NCI-H345 (cell line): ENCODE measurements at places on chromosomes 12 and 14.

GRCh38 chr12:32902287-32902997 lies 5.9 kb upstream of the PKP2 start:
- no peak for DNase-seq

DNA sequence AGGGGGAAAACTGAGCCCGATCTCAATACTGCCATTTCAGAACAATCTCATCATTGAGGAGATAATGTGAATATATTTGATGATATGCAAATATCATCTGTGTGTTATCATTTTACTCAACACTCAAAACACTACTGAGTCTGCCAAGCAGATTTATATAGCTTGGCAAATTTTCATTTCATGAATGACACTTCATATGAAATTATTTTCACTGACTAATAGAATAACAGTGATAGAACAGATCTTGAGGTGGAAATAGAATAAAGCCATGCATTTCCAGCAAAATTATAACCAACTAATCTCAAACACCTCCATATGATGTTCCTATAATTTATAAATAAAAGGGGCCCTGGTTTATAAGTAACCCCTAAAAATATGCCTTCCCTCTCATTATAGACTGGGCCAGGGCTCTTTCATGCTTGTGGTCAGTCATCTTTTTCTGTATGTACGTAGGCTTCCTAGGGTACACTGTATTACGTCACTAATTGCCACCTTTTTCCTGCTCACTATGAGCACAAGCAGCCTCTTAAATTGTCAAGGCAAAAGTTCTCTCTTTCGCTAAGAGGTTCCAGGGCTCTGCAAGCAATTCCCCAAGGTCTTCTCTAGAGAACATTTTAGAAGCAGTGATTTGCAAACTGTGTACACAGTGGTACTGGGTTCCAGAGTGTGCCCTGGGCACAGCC lies 197.1 kb upstream of the FOXN3 start:
- no peak for DNase-seq

- DNase-seq = no peak
Measured at GRCh38 chr14:51845811-51846210, 14.6 kb upstream of the GNG2 start.

DNA sequence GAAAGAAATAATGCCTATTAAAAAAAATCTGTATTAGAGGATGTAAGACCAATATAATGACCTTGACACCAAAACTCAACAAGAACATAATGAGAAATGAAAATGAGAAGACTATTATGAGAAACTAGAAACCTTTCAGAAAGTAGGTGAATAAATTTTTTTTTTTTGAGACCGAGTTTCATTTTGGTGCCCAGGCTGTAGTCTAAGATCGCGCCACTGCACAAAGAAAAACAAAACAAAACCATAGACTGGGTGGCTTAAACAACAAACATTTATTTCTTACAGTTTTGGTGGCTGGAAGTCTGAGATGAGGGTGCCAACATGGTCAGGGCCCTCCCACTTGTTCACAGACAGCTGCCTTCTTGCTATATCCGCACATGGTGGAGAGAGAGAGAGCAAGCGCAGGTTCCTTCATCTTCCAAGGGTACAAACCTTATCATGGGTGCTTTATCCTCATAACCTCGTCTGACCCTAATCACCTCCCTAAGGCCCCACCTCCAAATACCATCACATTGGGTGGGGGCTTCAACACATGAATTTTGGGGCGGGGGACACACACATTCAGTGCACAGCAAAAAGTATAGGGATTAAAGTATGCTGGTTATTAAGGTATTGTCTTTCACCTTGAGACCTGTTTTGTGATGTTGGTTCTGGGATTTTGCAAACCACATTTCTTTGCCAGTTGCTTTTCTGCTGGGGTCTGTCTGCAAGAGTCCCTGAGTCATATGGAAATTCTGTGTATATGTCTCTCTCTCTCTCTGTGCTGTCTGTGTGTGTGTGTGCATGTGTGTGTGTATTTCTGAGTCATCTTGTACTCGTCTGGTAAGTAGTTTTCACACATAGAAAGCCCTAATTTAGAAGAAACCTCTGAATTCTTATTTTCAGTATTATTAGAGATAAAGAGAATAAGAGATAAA lies 26.2 kb downstream of the ZCRB1 start:
- DNase-seq = no peak

- no peak for DNase-seq
Measured at GRCh38 chr12:39989501-39989900, 116.4 kb downstream of the SLC2A13 start.

GRCh38 chr12:30880813-30881212 lies 45.7 kb upstream of the TSPAN11 start:
- no peak for DNase-seq

- DNase-seq = no peak
Measured at GRCh38 chr14:105420101-105420973, 710 bp downstream of the MTA1 start.

DNA sequence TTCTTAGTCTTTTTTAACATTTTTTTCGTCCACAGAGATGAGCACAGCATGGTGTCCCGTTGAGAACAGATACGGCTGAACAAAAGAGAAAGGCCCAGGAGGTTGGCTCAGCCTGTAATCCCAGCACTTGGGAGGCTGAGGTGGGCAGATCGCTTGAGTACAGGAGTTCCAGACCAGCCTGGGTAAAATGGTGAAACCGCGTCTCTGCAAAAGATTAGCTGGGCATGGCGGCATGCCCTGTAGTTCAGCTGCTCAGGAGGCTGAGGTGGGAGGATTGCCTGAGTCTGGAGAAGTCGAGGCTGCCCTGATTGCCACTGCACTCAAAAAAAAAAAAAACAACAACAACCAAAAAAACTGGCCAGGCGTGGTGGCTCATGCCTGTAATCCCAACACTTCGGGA lies 5.9 kb upstream of the EP400 start:
- DNase-seq = no peak

DNA sequence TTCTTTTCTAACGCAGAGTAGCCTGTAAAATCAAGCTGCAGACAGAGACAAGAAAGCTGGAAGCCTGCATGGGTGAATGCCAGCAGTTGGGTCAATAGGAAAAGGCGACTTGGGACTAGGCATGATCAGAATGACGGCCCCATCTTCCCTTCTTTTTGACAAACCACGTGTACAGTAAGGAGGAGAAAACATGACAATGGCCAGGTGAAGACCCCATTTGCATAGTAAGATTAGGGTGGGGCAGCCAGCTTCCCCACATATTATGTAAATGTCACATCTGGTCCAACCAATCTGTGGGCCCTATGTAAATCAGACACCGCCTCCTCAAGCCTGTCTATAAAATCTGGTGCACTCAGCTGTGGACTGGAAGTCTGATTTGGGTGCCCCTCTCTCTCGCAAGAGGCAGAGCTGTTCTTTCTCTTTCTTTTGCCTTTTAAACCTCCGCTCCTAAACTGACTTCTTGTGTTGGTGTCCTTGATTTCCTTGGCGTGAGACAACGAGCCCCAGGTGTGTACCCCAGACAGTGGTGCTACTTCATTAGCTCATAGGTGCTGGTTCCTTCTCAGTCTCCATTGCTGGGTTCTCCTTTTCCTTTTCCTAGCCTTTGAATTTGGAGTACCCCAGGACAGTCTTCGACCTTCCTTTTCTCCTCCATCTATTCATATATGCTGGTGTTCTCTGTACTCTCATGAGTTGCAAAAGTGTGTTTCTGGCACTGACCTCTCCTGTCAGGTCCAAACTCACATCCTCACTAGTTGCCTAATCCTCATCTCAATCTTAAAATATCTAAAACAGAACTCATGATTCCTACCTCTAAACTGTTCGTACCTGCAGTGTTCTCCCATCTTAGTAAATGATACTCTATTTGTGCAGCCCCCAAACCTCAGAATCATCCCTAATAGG lies 9.4 kb upstream of the DHRS7 start:
- DNase-seq = no peak

DNA sequence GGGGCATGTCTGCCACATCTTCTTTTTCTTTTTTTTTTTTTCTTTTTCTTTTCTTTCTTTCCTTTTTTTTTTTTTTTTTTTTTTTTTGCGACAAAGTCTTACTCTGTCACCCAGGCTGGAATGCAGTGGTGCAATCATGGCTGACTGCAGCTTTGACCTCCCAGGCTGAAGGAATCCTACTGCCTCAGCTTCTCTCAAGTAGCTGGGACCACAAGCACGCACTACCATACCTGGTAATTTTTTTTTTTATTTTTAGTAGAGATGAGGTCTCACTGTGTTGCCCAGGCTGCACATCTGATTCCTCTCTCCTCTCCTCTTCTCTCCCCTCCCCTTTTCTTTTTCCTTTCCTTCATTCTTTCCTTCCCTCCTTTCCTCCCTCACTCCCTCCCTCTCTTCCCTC lies 18.5 kb downstream of the SLC15A5 start:
- no peak for DNase-seq

GRCh38 chr12:58321414-58321813 lies 380.0 kb downstream of the ATP23 start:
- DNase-seq = no peak

DNA sequence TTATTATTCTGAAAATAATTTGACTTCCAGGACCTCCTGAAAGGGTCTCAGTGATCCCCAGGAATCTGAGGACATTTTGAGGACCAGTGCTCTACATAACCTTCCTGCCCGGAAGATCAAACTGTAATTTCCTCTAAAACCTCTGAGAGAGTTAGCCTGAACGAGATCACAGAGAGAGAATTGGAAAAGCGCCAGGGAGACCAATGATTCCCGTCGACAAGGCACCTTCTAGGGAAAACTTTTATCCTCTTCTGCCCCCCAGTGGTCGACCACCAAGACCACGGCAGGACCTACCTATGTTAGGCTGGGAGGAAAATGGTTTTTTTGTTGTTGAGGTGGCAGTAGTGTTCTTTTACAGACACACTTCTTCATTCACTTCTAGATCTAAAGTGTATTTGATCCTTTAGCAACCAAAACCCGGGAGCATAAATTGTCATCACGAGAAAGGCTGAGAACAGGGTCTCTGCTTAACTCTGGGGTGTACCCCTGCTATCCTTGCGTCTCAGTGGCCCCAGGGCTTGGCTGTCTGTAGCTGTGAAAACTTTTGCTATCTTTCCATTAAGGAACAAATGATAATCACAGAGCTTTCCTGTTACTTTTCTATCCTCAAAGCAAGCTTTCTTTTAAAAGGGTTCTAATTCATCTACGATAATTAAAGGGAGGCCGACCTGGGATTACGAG lies 62.9 kb upstream of the NID2 start:
- peak; percentile 89 for DNase-seq

DNA sequence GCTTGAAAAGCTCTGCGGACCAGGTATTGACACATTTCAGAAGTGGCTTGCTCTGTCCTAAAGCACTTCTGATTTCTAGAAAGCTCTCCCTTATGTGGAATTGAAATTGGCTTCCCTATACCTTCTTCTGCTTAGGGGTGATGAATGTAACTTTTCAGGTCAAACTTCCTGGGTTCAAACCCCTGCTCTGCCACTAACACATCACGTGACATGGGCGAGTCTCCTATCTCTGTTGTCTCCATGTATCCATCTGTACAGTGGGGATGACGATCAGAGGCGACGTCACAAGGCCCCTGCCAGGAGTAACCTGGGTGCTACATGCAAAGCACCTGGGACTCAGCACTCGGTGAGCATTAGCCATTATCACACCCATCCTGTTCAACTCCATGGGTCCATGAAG lies 73.7 kb upstream of the PIWIL1 start:
- DNase-seq = no peak

- no peak for DNase-seq
Measured at GRCh38 chr12:65536876-65537681, 258.6 kb downstream of the MSRB3 start.

DNA sequence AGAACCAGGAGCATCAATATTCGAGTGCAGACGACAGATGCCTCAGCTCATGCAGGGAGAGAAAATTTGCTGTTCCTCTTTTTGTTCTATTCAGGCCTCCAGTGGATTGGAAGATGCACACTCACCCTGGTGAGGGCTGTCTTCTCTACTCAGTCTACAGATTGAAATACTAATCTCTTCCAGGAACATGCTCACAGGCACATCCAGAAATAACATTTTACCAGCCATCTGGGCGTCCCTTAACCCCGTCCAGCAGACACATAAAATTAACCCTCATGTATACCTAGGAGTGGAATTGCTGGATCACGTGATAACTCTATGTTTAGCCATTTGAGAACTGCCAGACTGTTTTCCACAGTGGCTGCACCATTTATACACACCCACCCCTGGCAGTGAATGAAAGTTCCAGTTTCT lies 4.5 kb upstream of the OAS2 start:
- no peak for DNase-seq

GRCh38 chr12:3622822-3623690 lies 129.9 kb downstream of the CRACR2A start:
- no peak for DNase-seq

GRCh38 chr12:60830381-60830780 lies 1234.6 kb downstream of the SLC16A7 start:
- no peak for DNase-seq

- no peak for DNase-seq
Measured at GRCh38 chr12:105506678-105507310, 176.3 kb downstream of the C12orf75 start.

DNA sequence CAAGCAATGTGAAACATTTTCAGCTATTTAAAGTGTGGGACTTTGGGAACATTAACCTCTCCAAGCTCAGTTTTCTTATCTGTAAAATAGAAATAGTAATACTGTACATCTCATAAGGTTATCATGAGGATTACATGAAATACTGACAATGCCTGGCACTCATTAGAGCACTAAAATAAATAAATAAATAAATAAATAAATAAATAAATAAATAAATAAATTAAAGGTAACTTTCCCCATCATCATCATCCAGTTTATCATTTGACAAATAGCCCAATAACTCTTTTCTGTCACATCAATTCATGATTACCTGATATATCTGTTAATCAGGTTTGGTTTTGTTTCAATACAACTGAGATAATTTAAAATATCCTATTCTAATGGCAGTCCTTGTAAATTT lies 48.5 kb downstream of the EFCAB11 start:
- no peak for DNase-seq

GRCh38 chr12:121214166-121214777 lies 4.3 kb downstream of the P2RX4 start:
- DNase-seq = no peak

- no peak for DNase-seq
Measured at GRCh38 chr12:128583453-128583852, 240.3 kb downstream of the SLC15A4 start.

- peak; percentile 70 for DNase-seq
Measured at GRCh38 chr14:51652168-51653078, 713 bp downstream of the FRMD6 start.

GRCh38 chr12:23472329-23472971 lies 477.0 kb downstream of the SOX5 start:
- DNase-seq = no peak

- DNase-seq = no peak
Measured at GRCh38 chr14:65991104-65991503, 495.1 kb upstream of the CCDC196 start.

GRCh38 chr12:69649529-69649928 lies 38.8 kb upstream of the LRRC10 start:
- no peak for DNase-seq
